ENCODE measurements at places on chromosomes 4 and X.

GRCh38 chrX:53544936-53545335 lies 110.8 kb upstream of the HSD17B10 start:
- DNase-seq, result no peak
- peaks cover 58% of the 10 kb centered on the region for H3K36me3 ChIP-seq
- peaks cover 3% of the 10 kb centered on the region for H3K4me1 ChIP-seq
- H3K27ac ChIP-seq, result no peak overlapping the region
- H3K27me3 ChIP-seq, result no peaks in the 10 kb centered on the region
- no peak overlapping the region for H3K4me3 ChIP-seq

GRCh38 chrX:31543634-31544033 lies 471.8 kb upstream of the FTHL17 start:
- H3K27me3 ChIP-seq, result no peaks in the 10 kb centered on the region
- no peaks in the 10 kb centered on the region for H3K4me1 ChIP-seq
- no peaks in the 10 kb centered on the region for H3K36me3 ChIP-seq
- DNase-seq, result no peak
- H3K27ac ChIP-seq, result no peak overlapping the region
- H3K4me3 ChIP-seq, result no peak overlapping the region

DNA sequence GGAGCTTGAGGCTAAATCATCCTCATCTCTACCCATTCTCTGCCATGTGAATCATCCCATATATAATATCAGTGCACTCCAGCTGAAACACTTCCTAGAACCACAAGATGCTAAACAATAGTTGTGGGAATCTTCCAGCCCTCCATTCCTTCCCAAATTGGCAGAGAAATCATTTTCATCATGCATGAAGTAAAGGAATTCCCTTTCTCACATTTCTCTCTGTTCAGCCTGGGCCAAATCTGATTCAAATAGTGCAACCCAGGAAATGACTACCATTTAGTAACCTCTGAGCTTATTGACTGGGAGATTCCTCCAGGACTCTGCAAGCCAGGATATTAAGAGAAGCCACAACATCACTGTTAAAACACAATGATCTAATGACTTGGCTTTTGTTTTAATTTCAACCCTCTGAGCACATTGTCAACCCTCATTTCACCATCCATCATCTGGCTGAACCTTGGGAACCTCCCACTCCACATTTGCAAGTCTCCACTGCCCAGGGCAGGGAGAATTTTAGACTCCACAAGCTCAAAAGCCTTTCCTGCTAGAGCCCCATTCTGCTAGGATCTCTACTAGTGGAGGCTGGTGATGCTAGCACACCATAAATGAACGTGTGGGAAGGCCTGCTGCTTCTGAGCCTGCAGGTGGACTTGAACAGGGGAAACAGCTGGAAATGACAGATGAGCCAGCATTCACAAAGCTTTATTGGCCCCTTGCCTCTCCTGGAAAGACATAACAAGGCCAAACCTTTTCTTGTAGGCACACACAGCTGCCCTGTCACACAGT lies 133.9 kb downstream of the TET2 start:
- no peaks in the 10 kb centered on the region for H3K27me3 ChIP-seq
- peaks cover 24% of the 10 kb centered on the region for H3K4me1 ChIP-seq
- no peak for DNase-seq
- peak overlapping the region; percentile 7 for H3K27ac ChIP-seq

DNA sequence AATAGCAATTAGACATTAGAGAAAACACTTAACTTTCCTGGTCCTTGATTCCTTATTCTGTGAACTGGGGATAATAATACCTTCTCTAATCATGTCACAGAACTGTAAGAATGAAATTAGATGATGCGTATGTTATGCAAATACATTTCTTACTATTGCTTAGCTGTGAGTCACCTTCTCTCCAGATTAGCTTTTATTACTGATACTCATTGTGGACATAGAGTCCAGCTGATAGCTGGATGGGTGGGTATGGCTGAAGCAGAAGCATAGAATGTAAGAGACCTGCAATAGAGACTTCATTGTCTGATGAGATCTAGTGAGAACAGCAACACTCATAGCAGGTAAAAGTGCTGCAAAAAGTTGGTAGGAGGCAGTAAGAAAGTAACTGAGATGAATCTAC lies 437.2 kb upstream of the ZFP42 start:
- H3K27me3 ChIP-seq, result no peaks in the 10 kb centered on the region
- H3K4me1 ChIP-seq, result no peaks in the 10 kb centered on the region
- no peak overlapping the region for H3K4me3 ChIP-seq

DNA sequence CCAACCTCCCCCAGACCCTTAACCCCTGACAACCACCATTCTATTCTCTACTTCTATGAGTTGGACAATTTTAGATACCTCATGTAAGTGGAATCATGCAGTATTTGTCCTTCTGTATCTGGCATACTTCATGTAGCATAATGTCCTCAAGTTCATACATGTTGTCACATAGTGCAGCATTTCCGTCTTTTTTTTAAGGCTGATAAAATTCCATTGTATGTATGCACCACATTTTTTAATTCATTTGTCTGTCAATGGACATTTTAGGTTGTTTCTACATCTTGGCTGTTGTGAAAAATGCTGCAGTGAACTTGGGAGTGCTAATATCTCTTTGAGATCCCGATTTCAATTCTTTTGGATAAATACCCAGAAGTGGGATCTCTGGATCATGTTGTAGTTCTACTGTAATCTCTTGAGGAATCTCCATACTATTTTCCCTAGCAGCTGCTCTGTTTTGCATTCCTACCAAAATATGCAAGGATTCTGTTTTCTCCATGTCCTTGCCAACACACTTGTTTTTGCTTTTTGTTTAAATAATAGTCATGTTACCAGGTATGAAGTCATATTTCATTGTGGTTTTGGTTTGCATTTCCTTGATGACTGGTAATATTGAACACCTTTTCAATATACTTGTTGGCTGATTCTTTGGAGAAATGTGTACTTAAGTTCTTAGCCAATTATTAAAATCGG lies 48.8 kb upstream of the ADAD1 start:
- DNase-seq, result no peak
- no peak overlapping the region for H3K4me3 ChIP-seq
- H3K36me3 ChIP-seq, result peaks cover 21% of the 10 kb centered on the region

- DNase-seq, result no peak
- H3K27me3 ChIP-seq, result no peaks in the 10 kb centered on the region
- no peaks in the 10 kb centered on the region for H3K36me3 ChIP-seq
- H3K4me3 ChIP-seq, result no peak overlapping the region
- H3K4me1 ChIP-seq, result no peaks in the 10 kb centered on the region
Observed at GRCh38 chrX:140733766-140734342, 24.3 kb downstream of the LINC00632 start.

DNA sequence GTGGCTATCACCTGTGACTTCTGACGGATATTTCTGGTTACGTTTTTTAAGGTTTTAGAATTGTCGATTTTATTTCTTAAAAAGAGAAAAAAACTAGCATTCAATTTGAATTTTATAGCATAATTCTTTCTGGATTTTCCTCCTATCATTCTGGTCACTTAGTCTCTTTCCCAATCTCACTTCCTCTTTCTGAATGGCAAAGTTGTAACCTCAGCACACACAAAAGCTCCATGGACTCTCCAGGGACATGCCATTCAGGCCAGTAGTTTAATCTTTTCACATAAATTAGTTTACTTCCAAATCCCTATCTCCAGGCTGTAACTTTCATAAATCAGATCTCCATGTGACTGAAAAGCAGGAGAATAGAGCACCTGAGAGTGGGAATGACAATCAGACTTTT lies 110.7 kb downstream of the ARAP2 start:
- no peaks in the 10 kb centered on the region for H3K27me3 ChIP-seq
- peaks cover 12% of the 10 kb centered on the region for H3K36me3 ChIP-seq
- peaks cover 3% of the 10 kb centered on the region for H3K4me1 ChIP-seq
- DNase-seq, result no peak
- H3K27ac ChIP-seq, result no peak overlapping the region

All from activated CD8-positive, alpha-beta T cell treated with anti-CD3 and anti-CD28 coated beads for 36 hours (primary cell).